ENCODE measurements at places on chromosomes 3 and 15. TPM values are rescaled to one million over a fixed set of nuclear protein-coding genes. Genes with fewer than 3 reads are reported as not detected.
A peak's percentile ranks its signal among the peaks of the same experiment; 100 is the strongest.

DNA sequence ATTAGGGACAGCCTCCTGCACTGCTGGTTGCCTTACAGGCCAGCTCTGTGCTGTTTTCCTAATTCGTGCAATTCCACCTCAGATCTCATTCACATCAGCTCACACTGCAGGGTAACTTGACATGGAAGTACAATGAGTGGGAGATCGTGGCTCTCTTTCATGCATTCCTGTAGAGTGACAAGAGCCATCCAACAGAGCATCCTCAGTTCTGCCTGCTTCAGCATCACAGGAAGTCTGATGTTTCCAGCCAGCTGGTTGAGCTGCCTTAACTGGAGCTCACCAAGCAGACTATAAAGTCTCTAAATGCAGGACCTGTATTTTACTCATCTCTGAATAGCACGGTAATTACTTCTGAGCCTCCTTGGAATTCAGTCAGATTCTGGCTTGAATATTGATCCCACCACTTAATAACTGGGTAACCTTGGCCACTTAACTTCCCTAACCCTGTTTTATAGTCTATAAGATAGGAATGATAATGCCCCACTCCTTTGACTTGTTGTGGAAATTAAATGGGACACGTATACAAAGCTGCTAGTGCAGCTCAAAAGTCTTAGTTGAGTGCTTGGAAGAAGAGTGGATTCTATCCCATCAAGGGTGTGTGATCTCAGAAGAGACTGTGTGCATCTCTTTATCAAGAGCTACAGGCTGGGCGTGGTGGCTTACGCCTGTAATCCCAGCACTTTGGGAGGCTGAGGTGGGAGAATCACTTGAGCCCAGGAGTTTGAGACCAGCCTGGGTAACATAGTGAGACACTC is 1.4 kb upstream of the DIS3L start:
- no peak for DNase-seq

- no peak for DNase-seq
Measured at GRCh38 chr3:183244219-183244618, 8.8 kb upstream of the B3GNT5 start.

GRCh38 chr15:75455424-75455981 is 4.0 kb upstream of the SIN3A start:
- peak; percentile 80 for DNase-seq

DNA sequence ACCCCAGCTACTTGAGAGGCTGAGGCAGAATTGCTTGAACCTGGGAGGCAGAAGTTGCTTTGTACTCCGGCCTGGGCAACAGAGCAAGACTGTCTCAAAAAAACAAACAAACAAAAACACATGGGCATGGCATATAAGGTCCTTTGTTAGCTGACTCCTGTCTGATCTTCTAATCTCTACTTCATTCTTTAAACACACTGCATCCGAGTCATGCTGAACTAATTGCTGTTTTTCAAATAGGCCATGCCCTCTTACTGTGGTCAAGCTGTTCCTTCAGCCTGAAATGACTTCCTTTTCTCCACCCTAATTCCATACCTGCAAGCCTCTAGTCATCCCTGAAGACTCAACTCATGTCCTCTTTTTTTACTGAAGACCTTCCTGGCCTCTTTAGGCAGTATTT is 22.3 kb upstream of the SLMAP start:
- DNase-seq = no peak

- peak; percentile 49 for DNase-seq
Measured at GRCh38 chr15:33963831-33964664, 4.2 kb upstream of the CHRM5 start.

- no peak for DNase-seq
Measured at GRCh38 chr3:64895106-64895990, 207.5 kb upstream of the ADAMTS9 start.

DNA sequence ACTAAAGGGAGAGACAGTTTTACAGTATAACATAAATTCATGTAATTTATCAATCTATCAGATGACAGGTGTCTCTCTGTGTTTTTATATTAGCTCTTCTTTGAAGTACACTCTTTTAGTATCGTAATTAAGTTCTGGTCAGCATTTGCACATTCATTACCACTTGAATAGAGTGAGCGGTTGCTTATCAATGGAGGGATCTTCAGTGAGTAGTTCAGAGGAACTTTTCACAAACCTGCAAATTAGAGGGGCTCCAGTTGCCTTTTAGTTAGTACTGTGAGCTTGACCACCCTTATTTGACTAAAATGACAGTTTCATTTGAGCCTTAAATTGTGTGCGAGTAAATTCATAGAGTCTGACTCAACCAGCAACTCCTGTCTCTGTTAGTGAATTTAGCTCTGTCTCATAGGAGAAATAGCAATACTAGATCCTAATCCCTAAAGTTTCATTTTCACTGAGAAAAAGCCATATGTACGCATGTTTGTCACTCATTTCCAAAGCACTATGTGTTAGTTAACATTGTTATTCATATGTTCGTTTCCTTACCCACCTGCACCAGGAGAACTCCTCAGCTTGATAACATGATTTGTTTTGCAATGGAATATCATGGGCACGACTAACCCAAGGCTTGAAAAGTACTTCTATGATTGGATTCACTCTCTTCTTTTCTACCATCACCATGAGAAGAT is 57.5 kb upstream of the ZBED2 start:
- no peak for DNase-seq

- no peak for DNase-seq
Measured at GRCh38 chr3:195263193-195263924, 7.6 kb downstream of the XXYLT1 start.

GRCh38 chr3:16477056-16477455 is 36.4 kb downstream of the RFTN1 start:
- DNase-seq = no peak

DNA sequence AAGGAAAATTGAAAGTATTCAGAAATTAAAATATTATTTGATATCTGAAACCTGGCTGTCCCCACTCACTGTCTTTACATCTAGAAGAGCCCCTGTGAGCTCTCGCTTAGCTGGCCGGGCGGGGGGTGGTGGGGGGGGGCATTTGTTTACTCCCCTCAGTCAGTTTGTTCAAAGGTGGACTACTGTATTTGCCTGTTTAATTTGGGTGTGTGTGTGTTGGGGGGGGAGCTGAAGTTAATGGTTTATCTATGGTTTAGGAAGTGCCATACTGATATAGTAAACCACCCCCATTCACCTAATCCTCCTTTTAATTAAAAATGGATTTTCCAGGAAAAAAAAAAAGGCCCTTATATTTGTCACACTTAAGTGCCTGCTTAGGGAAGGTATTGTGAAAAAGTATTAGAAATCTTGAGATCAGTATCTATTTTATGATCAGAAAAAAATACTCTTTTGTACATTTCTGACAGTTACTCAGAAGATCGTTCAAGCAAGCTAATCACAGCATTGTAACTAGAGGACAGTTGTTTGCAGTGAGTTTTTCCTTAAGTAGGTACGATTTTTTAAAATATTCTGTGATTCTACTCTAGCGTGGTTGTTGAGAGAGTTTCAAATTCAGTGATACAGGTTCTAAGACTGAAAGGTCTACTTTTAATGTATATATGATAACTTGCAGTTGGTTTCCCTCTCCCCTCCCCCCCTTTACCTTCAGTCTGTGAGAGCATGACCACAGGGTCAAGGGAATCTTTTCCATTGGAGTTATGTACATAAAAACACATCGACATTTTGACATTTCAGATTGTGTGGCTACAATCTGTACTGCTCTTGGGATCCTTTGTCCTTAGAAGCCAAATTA is 8.5 kb downstream of the NR2F2 start:
- DNase-seq = no peak

- DNase-seq = no peak
Measured at GRCh38 chr3:140247775-140248174, 312.8 kb downstream of the CLSTN2 start.

GRCh38 chr3:14410503-14411165 is 8.2 kb downstream of the SLC6A6 start:
- DNase-seq = peak; percentile 87

Gene LOXL1
- 0.44 TPM for polyA plus RNA-seq

Gene SNURF
- polyA plus RNA-seq = 30.8 TPM

Gene H1-8
- not detected for polyA plus RNA-seq

Gene SERINC4
- 0.04 TPM for polyA plus RNA-seq

Gene GOLGA6L10
- 0.98 TPM for polyA plus RNA-seq

Gene GATM
- 3.7 TPM for polyA plus RNA-seq
